Thymus (tissue), 14 donors: ENCODE measurements at places on chromosomes 11 and 22.

- no peak for DNase-seq
Observed at GRCh38 chr11:476416-476815, 26.3 kb downstream of the PTDSS2 start.

- no peak for DNase-seq
Observed at GRCh38 chr11:47784785-47785381, 17.7 kb upstream of the FNBP4 start.

DNA sequence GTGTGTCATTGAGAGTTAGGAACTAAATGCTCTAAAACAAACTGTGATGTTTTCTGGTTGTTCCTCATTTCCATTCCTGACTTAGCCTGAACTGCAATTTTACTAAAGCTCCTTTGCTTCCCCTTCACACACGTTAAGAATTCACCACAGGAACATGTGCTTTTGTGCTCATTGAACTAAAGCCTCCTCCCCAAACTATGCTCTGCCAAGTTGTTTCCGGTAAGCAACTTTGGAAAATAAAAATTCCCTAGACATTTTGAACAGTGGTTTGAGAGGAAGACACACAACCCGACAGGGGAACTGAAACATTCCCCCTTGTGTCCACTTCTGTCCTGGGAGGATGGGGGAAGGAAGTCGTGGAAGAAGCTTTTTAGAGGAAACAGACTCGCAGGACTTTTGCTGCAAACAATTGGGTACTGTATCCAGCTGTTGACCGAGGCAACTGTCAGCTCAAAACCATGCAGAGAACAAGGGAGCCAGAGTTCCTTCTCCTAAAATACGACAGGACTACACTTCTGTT is 66.9 kb downstream of the GAB2 start:
- DNase-seq = no peak

- DNase-seq = peak; percentile 31
Observed at GRCh38 chr11:28529540-28530410, 421.6 kb downstream of the METTL15 start.

- DNase-seq = peak; percentile 75
Observed at GRCh38 chr22:23539135-23539838, 40.8 kb downstream of the IGLL1 start.

GRCh38 chr11:64746486-64746885 is 2.5 kb upstream of the RASGRP2 start:
- no peak for DNase-seq

GRCh38 chr11:128345316-128345715 is 242.0 kb downstream of the ETS1 start:
- DNase-seq = no peak

GRCh38 chr11:120029321-120029720 is 108.6 kb downstream of the TRIM29 start:
- DNase-seq = no peak

GRCh38 chr11:35839368-35840161 is 104.3 kb upstream of the LDLRAD3 start:
- DNase-seq = no peak

GRCh38 chr22:26912655-26913345 is 255.4 kb downstream of the MIAT start:
- DNase-seq = no peak

GRCh38 chr11:131242476-131243000 is 127.9 kb upstream of the NTM start:
- no peak for DNase-seq
